ENCODE measurements at places on chromosomes 7 and 10.

- DNase-seq: no peak
Measured at GRCh38 chr10:32317795-32318357, 29.1 kb downstream of the EPC1 start.

DNA sequence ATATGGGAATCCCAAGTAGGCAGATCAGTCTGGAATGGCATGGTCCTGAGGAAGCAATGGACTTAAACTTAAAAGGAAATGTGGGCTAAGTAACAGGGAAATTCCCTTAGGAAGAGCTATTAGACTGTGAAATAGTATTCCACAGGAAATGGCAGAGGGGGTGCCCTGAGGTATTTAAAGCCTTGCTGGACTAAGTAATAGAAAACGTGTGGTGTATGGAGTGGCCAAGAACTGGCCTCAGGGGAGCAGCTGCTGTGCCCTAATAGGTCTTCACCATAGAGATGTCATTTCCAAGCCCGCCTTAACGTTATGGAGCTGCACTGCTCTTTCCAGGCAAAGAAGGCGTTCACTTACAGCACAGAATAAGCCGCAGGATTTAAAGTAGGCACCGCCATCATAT is 365.2 kb upstream of the ZMIZ1 start:
- DNase-seq: no peak

- DNase-seq: peak; percentile 31
Measured at GRCh38 chr7:8295638-8296361, 33.8 kb upstream of the ICA1 start.

DNA sequence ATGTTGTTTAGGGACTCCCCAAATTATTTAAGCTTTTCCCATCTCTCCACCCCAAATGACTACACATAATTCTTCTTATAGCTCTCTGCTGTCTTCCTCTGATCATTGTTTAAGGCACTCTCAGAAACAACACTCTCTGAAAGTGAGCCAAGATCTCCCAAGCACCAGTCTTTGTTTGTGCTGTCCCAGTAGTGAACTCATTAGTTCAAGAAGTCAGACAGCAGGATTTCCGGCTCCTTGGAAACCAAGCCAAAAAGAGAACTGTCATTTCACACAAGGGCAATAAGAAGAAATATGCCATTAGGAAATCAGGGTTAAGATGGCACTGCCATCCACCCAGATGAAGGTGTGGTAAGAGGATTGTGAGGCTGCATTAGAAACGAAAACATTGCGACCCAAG is 83.1 kb downstream of the FZD1 start:
- DNase-seq: no peak

DNA sequence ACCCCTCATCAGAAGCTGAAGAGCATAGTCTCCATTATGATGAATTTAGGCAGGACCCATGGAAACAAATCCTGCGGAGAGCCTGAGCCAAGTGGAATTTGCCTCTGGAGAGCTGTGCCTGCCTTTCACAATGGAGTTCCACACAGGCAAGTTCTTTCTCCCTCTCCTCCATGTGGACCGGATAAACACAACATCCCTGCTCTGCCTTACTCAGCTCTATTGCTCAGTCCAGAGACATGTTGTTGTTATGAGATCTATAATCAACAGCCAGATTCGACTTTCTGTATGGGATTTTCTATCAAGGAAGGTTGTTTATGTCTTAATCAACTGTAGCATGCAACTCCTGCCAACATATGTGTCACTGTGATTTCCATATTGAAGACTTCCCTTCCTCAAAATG is 59.5 kb upstream of the ELMO1 start:
- no peak for DNase-seq
